GM12892 (cell line): ENCODE measurements at places on chromosomes 7 and 10.

DNA sequence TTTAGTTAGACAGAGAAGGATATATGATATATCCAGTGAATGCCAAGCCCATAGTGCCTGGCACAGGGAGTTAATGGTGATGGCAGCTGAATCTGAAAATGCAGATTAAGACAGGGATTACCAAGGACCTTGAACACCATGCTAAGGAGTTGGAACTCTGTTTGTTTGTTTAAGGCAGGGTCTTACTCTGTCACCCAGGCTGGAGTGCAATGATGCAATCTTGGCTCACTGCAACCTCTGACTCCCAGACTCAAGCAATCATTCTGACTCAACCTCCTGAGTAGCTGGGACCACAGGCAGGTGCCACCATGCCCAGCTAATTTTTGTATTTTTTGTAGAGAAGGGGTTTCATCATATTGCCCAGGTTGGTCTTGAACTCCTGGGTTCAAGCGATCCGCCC lies 1.6 kb downstream of the AKR1D1 start:
- no peak for DNase-seq

DNA sequence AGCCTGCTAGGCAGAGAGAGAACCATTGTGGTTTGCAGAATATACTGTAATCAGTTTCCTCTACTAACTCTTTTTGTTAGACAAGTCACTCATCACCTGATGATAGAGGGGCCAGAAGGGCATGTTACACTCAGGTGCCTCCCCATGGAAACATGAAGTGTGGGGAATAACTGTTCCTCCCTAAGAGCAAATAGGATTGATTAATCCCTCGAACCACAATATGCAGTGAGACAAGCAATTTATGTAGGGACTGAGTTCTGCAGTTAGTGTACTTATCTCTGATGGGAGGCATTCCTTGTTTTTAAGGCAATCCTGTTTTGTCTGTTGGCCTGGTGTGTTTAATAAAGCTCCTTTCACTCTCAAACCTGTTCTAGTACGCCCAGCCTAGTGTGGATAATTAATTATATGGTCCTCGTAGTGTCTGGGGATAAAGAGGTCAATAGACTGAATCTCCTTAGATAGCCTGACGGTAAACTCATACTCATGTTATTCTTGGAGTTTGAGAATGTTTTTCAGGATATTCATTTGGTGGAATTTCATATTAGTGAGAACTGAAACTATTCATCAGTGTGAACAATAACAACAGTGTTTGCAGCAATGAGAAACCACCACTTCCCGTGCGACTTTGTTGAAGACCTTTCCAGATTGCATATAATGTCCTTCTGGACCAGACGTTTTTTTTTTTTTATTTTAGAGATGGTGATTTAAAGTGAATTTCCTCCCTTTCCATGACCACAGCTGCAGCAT lies 344.8 kb upstream of the FZD8 start:
- no peak for DNase-seq

GRCh38 chr10:125006188-125006680 lies 64.3 kb downstream of the ZRANB1 start:
- no peak for DNase-seq

- DNase-seq: no peak
Observed at GRCh38 chr10:92891885-92892690, 43.8 kb downstream of the EXOC6 start.

- DNase-seq: no peak
Observed at GRCh38 chr7:22730066-22730710, 3.2 kb downstream of the IL6 start.

DNA sequence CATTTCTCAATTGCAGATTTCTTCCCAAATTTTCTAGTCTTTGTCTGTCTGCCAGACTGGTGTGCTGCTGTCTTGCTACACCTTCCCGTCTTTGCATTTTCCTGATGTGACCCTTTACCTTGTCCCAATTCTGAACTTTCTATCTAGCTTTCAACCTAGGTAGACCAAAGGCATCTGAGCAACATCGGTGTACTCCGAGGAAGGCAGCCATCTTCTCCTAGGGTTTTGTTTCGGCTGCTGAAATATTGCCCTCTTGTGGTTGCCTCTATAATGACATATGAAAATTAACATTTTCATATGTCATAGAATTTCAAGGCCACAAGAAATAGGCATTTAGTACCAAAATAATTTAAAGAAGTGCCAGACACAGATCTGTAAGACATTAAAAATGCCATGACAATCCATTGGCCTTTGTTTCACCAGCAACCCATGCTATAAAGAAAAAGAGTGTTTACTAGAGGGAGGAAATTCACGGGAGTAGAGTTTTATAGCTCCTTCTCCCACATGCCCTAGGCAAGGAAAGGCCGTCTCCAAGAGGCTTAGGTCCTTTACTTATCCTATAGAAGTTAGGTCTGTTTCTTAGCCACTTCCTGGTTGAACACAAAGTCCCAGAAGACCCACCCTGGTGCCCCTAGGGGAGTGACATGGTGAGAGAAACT lies 23.4 kb downstream of the OR9A2 start:
- DNase-seq: peak; percentile 19

DNA sequence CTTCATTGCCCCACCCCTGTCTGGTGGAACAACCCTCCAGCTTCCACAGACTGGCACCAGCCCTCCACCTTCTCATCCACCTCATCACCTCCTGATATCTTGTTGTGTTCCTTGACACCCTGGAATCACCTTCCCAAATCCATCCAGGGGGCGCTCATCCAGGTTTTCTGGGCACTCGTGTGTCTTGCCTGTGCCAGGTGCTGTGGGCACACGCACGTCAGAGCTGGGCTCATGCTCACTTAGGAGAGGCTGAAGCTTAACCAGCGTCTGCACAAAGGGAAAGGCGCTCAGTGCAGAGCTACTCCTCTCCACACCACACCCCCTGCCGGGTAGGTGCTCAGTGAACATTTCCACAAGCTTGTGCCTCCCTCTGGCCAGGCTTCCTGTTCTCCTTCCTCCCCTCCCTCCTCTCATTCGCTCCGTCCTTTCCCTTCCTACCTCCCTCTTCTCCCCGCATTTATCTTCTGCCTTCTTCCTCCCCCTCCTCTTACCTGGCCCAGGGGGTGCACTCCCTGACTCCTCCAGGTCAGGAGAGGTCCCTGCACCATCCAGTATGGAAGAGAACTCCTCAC lies 4.8 kb downstream of the ADCYAP1R1 start:
- DNase-seq: no peak

DNA sequence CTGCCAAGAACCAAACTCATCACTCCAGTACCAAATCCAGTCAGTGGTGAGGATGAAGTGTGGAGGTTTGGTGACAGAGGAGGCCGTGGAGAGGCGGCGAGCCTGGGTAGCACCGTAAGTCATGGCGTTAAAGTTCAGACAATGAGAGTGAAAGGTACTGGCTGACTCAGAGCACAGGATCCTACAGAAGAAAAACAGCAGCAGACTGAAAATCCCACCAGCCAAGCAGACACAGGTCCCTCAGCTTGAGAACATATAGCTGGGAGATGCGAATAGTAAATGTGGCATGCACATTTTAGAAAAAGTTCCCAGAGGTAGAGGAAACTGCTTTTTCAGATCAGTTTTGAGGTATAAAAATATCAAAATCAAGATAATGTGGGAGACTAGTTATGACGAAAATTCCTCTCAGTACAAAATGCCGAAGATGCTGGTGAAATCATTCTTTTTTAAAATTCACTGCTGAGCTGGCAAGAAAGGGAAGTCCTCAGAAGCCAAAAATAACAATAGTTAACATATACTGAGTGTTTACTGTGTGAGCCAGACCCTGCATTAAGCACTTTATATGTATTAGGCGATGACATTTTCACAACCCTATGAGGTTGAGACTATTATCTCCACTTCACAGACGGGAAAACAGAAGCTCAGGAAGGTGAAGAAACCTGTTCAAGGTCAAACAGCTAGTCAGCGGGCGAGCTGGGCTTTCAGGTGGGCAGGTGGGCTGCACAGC lies 20.9 kb downstream of the PARP12 start:
- DNase-seq: no peak

DNA sequence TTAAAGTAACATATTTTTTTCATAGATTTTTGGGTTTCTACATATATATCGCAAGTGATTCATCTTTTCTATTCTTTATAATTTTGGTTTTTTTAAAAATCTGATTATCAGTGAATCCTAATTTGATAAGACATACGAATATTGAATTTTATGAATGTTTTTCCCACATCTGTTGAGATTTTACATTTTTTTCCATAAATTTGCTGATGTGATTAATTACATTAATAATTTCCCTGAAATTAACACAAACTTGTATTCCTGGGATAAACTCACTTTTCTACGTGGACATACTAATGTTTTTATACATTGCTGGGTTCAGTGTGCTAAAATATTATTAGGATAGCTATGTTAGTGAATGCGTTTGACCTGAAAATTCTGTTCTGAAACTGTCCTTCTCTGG lies 26.1 kb downstream of the DMTF1 start:
- no peak for DNase-seq

- DNase-seq: no peak
Observed at GRCh38 chr7:151459726-151460473, 20.0 kb upstream of the CRYGN start.

DNA sequence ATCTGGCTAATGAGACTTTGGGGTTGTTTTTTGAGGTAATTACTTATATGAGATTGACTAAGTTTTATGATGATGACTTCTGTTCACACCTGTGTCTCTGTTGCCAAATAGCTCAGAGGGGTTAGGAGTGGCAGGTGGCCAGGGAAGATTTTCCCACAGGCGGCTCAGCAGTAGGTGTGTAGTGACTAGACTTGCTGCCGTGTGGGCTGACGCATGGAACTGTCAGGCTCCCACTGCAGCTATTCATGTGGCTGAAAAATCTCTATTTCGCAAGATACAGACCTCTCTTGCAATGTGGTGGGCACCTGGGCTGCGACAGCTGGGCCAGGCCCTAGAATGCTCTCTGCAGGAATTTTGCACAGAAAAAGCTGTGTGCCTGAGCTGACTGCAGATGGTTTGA lies 1.4 kb downstream of the CPA4 start:
- no peak for DNase-seq

DNA sequence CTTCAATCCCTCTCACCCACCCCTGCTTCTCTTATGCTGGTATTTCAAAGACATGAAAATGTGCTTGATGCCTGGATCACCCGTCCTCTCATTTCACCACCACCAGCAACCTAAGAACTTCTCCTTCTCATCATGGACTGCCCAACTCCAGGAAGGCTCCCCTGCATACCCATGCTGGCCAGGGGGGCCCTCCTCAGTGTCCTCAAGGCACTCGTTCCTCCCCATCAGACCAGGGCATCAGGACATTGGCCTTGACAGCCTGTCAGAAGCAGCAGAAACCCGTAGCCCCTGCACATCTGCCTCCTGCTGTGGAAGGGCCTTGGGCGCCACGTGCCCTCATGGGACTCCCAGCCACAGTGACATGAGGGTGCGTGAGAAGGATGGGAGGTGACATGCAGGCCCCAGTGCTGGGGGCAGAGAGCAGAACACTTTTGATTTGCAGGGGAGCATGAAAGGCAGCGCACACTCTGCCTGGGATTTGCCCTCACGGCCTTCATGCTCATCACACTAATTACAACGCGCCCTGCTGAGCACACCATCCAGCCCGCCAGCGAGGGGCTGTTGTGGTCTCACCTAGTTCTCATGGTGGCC lies 1.9 kb upstream of the HSPA12A start:
- no peak for DNase-seq

DNA sequence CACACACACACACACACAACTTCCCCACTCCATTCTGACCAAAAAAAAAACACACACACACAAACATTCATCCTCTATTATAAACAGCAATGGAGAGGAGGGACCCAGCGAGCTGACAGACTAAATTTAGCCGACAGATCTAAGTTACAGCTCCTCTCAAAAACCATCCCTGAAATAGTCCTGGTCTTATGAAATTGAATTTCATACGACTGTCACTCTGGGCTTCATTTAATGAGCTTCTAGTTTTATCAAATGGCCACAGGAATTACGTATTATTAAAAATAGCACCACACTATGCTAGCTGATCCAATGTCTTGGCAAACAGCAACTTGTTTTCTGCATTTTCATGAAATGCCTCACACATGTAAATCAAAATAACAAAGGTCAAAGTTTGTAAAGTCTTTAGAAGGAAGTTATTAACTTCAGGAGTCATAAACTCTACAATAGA lies 131.3 kb upstream of the ASAH2 start:
- DNase-seq: no peak

DNA sequence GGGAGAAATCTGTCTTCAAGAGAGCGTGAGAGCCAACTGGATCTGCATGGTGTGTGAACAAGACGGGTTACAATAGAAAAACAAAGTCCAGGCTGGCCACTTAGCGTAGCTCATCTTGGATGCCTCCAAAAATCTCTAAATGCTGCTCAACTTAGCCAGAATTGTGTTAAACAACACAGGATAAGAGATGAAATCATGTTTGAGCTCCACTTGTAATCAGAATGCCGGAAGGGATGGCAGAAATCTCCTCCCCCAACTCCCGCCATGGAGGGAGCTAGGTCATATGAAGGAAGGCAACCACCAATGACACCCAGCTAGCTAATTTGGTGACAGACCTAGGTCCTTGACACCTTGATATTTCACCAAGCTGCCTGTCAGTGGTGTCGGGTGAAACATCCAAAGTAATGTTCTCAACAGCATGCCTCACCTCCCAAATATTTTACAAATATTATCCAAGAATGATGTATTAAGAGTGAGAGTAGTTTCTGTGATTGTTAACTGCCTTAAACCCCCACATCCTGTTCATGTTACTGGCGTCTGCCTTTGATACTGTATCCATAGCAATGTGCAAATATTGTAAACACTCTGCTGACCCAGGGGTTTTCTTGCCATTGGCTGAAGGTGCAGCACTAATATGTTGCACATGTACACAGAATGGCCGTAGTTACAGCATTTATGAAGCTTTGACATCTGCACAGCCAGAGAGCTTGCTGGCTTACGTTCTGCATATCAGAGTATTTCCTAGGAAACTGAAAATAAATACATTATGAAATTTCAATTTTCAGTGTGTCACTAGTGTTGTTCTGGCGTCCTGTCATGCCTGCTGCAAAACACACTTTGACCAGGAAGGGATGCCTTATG lies 25.8 kb downstream of the TMEM254 start:
- peak; percentile 22 for DNase-seq

- DNase-seq: no peak
Observed at GRCh38 chr10:110750931-110751330, 106.8 kb downstream of the RBM20 start.

- DNase-seq: no peak
Observed at GRCh38 chr7:131616487-131617200, 60.2 kb upstream of the PODXL start.

DNA sequence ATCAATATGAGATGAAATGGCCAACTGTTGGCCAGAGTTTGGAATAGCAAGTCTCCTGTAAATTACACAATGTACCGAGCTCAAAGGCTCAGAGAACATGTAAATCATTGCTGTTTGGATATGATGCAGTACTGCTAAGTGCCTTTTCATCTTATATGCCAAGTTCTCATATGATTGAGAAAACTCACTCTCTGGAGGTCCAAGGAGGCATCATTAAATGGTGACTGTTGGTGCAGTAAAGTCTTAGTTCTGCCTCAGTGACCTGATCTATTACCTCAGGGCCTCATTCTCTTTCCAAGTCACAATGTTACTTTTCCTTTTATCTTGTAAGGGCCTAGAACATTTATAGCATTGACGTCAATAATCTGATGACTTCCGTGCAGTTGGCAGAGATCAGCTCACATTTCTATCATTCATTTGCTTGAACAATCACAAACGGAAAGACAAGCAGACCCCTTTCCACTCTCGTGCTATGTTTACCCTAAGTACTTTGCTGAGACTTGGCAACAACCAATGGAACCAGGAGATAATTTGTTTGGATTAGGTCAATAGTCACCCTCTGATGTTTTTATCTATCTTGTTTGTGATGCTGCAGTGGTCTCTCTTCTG lies 32.6 kb upstream of the PDK4 start:
- no peak for DNase-seq
